ENCODE measurements at places on chromosomes 4 and X.

- DNase-seq: no peak
These were observed 220.6 kb downstream of the DHX15 start for GRCh38 chr4:24363751-24364150.

DNA sequence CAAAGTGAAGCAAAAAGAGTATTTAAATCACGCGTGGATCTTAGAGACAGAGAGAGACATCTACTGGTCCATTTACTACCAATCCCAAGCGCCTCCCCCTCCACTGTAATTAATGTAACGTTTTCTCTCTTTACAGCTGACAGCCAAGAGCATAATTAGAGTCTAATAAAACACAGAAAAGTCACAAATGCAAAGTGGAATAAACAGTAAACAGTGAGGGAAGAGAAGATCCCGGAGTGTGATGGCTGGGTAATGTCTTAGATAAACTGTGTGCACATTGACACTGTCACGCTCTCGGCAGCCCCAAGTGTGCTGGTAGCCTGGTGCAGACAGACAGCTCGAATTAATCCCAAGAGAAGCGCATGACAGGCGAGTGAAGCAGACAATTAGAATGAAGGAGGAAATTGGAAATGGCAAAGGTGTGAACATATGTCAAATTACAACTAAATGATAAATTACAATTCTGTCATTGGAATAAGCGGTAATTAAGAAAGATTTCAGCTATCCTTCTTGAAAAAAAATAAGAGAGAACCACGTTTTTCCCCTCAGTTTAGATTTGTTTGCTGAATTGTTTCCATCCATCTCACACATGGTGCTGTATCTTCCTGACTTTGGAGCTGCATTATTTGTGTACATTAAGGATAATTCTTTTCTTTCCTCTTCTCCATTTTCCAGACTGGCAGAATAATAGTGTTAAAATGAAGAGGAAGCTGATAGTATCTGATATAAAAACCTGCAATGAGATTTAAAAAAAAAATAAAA is 100.1 kb downstream of the CXXC4 start:
- DNase-seq: peak; percentile 60

- no peak for DNase-seq
These were observed 56.2 kb downstream of the PPA2 start for GRCh38 chr4:105417624-105418023.

- DNase-seq: no peak
These were observed 143.8 kb upstream of the VCX2 start for GRCh38 chrX:8314881-8315280.

GRCh38 chr4:129474698-129475097 is 378.7 kb downstream of the C4orf33 start:
- no peak for DNase-seq

DNA sequence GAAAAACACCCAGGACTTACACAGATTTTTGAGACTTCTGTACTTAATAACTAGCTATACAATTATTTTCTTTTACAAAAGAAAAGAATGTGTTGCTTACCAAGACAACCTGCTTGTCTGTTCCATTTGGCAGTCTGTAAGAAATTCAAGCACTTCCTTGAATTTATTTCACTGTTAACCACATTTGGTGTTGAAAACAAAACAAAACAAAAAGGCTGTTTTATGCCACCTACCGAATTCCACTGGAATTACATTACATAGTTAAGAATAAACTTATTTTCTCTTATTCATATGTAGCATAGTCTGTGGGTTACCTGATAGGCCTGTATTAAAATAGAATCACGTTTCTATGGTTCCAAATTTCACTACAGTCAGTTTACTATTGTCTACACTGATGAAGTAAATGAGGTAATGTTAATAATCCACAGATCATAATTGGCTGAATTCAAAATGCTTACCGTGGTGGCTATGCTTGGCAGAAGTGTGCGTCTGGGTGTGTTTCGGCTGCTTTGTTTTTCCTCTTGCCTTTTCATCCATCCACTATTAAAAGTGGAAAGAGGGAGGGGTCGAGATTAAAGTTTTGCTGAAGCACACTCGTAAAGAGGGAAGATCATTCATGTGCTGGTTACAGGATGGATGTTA is at the start of gene TLR1:
TSS of gene TLR1 (minus strand) at position 138 of the 642 bp plus-strand sequence. CDS start 5,960 bp downstream, outside the sequence.
- no peak for DNase-seq

GRCh38 chr4:152979731-152980330 is 43.7 kb downstream of the FHDC1 start:
- no peak for DNase-seq

- no peak for DNase-seq
These were observed 38.5 kb upstream of the POU3F4 start for GRCh38 chrX:83469551-83469950.

- no peak for DNase-seq
These were observed 834.7 kb downstream of the RAPGEF2 start for GRCh38 chr4:159937595-159937994.

DNA sequence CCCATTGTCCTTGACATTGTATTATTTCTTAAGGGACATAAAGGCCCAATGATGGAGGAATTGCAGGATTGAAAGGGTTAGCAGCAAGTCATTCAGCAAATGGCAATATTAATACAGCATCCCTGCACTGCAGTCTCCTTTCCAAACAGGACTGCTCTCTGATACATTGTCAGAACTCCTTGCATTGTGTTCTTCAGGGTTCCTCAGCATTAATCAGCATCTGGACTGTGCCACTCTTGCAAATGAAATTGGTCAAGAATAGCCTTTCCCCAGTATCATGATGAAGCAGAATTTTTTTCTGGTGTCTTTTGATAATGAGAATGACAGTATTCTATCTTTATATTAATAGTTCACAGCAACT is 272.6 kb upstream of the HAND2 start:
- DNase-seq: no peak

DNA sequence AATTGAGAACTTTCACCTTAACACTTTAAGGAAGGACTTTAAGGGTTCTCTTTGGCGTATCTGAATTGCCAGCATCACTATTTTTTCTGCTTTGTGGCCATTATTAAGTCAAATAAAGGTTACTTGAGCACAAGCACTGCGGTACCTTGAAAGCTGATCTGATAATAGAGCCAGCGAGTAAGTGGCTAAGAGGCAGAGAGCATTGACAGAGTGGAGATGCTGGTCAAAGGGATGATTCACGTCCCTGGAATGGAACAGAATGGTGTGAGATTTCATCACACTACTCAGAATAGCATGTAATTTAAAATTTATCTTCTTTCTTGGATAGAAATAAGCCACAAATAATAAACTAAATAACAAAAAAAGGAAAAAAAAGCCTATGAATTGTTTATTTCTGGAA is 57.1 kb upstream of the NPFFR2 start:
- no peak for DNase-seq

DNA sequence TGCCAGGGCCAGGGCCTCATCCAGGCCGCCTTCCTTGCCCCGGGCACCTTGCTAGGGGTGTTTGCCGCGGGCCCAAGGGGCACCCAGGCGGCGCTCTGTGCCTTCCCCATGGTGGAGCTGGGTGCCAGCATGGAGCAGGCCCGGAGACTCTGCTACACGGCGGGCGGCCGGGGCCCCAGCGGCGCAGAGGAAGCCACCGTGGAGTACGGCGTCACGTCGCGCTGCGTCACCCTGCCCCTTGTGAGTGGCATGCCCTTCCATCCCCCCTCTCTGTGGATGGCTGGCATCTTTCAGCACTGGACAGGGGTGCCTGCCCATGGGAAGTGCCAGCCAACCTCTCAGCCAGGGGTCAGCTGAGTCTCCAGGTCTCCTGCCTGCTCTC is 3.6 kb downstream of the PLXNB3 start:
- no peak for DNase-seq

DNA sequence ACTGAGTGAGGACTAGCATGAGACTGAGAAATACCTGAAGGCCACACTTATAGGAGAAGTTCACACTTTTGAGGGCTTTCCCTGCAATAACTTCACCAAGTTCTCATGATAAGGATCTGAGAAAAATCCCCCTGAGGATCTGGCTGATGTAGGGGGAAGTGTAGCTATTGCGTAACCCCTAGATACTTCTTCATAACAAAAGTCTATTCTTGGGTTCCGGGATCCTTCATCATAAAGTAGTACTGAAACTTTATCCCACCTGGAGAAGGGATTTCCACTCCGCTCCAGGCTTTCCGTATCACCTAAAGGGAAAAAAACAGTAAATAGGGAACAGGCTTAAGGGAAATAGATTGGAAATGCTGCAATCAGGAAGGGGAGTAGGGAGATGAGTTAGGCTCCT is 13.3 kb downstream of the USP27X start:
- no peak for DNase-seq

DNA sequence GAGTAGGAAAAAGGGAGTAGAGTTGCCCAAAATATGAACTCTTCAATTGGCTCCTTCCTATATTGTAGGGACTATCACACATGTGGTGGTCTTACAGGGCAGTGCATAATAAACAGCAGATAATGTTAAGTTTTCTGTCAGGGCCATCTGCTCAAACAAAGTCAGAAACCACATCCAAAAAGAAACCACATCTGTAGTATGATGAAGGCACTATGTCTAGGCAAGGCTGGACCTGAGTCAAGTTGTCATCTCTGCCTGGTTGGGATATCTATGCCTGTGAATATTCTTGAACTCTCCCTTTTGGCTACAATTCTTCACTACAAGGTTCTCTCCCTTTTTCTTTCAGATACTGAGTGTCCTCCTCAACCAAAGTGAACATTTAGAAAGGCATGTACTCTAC is 109.4 kb upstream of the C1GALT1C1 start:
- DNase-seq: no peak
